MM.1S (cell line): ENCODE measurements at places on chromosomes 12 and 14.

GRCh38 chr12:132502149-132502881 lies 12.4 kb downstream of the FBRSL1 start:
- DNase-seq: no peak

- DNase-seq: no peak
These were observed 6.1 kb downstream of the KRT81 start for GRCh38 chr12:52285172-52285745.

DNA sequence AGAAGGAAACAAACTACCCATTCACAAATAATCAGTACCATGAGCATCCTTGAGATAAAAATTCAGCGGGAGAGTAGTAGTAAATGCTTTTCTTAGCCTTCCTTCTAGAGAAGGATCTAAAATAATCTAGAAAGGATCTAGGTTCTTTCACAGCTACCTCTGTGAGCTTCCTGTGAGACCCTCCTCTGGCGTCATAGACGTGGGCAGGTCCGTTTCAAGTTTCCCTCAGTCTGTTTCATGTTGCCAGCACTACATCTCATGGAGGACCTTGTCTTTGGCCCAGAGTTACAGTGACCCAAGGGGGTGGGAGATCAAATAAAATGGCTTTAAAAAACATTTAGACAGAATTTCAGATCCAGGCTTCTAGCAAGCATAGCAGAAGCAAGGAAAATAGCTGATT lies 13.6 kb downstream of the DAAM1 start:
- no peak for DNase-seq

- DNase-seq: no peak
These were observed 25.6 kb upstream of the CCDC60 start for GRCh38 chr12:119308708-119309456.

DNA sequence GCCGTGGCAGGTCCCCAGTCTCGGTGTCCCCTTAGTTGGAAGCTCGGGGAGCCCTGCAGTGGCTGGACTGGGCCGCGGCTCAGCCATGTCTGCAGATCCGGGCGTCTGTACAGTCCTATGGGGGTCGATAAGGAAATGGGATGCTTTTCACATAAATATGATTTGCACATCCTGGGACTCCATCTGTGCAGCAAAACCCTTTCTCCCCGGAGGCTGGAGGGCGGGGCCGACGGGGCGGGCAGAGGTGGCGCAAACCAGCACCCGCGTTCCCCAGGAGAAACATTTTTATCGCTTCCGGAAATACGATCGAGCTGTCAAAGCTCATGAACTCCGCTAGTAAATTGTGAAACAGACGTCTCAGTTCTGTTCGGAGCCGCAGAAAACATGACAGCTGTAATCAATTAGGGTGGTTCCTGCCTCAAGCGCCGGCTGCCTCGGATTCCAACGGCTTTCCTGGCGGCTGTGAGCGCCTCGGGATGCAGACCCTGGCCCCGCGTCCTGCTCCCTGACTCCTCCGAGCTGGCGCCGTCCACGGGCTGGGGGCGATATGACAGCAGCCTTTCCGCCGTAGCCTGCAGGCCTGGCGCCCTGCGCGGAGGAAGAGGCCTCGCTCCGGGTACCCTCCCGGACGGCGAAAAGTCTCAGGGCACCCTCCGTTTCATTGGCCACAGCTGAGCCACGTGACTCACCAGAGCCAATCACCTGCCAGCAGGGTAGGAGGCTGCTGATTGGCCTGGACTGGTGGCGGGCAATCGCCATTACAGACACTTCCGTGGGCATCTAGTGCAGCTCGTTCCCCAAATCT lies 23.0 kb downstream of the DIO3 start:
- DNase-seq: no peak

- no peak for DNase-seq
These were observed 211.4 kb upstream of the ABCD2 start for GRCh38 chr12:39830852-39831520.
